AG09309 (cell line): ENCODE measurements at places on chromosomes 2 and 18.

- DNase-seq: no peak
Measured at GRCh38 chr18:55880617-55881016, 292.6 kb upstream of the TCF4 start.

GRCh38 chr2:233407771-233408181, 53.5 kb downstream of the DGKD start:
- peak; percentile 37 for DNase-seq

DNA sequence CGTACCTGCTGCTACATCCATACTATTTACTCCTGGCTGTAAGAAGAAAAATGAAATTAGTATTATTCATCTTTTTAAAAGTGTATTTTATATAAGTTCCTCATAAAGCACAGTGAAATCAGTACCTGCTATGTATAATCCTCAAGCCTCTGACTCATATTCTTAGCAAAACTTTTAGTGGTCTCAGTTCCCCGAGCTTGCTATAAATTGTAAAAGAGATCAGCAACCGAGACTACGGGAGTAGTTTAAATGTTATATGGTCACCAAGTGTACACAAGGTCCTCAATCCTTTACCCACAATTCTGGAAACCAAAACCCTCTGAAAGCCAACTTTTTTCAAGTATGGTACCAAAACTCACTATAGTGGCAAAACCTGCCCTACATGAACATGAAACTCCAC, 24.2 kb downstream of the PRPF40A start:
- DNase-seq: no peak

DNA sequence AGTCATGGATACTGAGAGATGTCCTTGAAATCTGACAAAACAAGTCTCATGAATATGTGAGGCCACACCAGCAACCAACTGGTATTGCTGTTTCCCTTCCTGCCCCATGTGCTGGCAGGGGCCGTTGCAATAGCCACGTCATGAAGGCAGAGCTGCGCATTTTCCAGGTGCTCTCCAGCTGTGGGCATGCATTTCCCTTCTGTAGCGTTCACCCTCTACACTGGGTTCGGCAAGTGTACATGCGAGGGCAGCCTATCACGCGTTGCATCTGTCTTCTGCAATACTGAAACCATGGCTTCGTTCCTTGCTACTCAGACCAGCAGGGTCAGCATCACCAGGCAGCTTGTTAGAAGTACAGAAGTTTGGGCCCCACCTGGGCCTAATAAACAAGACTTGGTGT, 17.4 kb downstream of the ARL4C start:
- no peak for DNase-seq

DNA sequence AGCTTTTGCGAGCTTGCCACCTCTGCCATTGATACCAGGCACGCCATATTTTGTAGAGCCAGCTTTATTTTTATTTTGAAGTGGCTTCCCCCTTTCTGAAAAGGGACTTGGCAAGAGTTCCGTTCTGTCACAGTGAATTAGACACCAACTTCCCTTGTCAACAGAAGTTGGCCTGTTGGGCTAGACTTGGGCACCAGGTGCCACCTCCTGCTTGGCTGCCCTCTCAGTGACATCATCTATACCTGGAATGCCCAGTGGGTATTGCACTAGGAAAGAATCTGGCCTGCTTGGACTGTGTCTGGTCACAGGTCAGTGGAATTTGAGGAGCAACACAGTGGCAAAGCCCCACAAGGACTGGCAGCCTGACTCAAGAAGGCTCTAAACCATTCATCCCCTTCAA, 101.0 kb downstream of the BCL2L11 start:
- DNase-seq: no peak

DNA sequence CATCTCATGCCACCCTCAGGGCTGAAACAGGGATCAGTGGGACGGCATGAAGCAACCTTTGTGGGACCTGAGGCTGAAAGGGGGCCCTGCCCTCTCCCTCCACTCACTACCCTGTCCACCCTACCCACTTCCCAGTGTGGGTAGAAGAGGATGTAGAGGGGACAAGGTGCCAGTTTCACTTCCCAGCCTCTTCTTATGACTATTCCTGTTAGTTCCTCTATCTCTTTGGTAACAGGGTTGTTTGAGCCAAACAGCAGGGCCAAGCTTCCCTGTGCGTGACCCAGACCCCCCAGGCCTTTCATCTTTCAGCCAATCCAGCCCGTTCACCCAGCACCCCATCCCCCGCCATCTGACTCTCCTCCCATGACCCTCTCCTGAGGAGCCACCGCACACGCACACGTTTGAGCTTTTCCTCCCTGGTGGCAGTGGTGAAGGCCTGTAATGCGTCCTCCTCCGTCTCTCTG, 82.3 kb downstream of the STPG4 start:
- DNase-seq: no peak

DNA sequence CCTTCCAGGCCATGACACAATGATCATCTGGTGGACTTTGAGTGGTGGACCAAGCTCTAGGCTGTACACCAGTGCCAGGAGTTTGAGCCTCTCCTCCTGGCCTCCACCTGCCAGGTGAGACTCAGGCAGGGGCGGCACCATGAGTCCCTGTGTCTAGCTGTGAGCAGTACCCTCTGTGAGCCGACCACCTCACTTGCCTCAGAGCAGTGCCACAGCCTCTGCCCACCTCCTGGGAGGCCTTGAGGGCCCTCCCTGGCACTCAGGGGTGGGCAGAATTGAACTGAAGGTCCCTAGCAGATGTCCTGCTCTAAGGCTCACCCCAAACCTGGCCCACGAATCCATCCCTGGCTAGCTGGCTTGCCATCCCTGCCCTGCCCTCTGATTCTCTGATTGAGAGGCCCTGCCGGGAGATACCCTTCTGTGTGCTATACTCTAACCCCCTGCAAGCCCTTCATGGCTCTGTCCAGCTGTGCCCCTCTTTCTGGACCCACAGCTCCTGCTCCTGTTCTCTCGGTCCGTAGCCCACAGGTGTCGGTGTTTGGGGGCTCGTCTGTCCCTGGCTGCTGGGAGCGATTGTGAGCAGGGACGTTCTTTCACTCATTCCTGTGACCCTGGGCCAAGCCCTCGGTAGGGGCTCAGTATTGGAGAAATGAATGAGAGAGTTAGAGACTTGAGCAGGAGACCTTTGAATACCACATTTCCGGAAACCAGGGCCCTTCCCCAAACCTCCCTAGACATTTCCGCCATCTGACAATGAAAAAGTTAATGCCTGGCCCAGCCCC, 70.0 kb downstream of the INHBB start:
- no peak for DNase-seq

- no peak for DNase-seq
Measured at GRCh38 chr2:171307560-171307959, 126.2 kb downstream of the METTL8 start.

GRCh38 chr2:121429927-121430520, 100.7 kb upstream of the RNU4ATAC start:
- no peak for DNase-seq

- DNase-seq: no peak
Measured at GRCh38 chr2:68943581-68944568, 8.8 kb downstream of the GKN2 start.

DNA sequence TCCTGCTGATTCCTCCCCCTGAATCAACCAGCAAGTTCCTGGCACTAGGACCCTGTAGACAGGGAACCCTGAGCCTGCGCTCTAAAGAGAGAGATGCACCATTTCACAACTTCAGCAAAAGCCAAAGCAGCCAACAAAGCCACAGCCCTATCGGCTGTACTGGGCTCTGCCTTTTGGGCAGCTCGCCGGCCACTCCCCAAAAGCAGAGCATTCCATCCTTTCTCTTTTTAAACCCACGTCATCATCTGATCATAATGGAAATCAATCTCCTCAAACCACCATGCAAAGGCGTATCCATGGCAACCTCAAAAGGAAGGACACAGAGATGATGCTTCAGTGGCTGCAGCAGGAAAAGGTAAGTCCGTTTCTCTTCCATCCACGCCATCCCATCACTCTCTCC, 5.3 kb upstream of the DCTN1 start:
- DNase-seq: no peak

GRCh38 chr2:64581018-64581417, 56.9 kb downstream of the AFTPH start:
- no peak for DNase-seq

- DNase-seq: no peak
Measured at GRCh38 chr2:216696751-216697560, 1.6 kb upstream of the IGFBP5 start.

GRCh38 chr2:88810017-88810416, 118.5 kb downstream of the RPIA start:
- DNase-seq: no peak

DNA sequence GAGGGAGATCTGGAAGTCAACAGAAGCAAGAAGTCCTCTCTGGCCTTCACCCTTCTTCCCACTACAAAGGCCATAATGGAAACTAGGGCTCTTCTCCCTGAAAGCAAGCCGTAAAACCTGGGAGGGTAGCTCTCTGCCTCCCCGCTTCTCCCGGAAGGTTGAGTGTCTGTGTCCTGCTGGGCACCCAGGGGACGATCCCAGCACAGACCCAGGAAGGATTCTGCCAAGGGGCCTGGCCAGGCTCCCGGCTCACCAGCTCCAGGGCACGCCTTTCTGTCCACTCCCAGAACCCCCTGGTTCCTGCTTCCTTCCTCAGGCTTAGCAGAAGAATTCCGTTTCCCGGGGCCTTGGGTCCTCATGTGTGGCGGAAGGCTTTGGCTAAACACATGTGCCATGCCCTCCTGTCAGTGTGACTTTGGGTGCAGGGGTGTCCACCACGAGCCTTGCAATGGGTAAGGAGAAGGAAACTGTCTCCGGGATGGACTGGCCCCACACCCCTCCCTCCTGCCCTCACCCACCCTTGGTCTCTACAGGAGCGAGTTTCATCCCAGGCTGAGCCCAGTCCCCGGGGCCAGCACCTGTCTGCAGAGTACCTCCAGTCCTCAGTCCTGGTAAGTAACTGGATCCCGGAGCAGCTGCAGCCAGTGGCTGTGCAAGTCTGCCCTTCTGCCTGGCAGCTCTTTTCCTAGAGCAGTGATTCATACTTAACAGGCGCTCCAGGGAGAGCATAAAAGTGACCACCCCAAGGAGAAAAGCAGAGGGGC, 135.8 kb downstream of the TPO start:
- DNase-seq: no peak

- DNase-seq: no peak
Measured at GRCh38 chr2:74000666-74001065, 16.0 kb downstream of the TET3 start.

- no peak for DNase-seq
Measured at GRCh38 chr2:224682134-224682533, 34.0 kb downstream of the CCDC195 start.

- DNase-seq: no peak
Measured at GRCh38 chr2:115036818-115037217, 594.4 kb downstream of the DPP10 start.

DNA sequence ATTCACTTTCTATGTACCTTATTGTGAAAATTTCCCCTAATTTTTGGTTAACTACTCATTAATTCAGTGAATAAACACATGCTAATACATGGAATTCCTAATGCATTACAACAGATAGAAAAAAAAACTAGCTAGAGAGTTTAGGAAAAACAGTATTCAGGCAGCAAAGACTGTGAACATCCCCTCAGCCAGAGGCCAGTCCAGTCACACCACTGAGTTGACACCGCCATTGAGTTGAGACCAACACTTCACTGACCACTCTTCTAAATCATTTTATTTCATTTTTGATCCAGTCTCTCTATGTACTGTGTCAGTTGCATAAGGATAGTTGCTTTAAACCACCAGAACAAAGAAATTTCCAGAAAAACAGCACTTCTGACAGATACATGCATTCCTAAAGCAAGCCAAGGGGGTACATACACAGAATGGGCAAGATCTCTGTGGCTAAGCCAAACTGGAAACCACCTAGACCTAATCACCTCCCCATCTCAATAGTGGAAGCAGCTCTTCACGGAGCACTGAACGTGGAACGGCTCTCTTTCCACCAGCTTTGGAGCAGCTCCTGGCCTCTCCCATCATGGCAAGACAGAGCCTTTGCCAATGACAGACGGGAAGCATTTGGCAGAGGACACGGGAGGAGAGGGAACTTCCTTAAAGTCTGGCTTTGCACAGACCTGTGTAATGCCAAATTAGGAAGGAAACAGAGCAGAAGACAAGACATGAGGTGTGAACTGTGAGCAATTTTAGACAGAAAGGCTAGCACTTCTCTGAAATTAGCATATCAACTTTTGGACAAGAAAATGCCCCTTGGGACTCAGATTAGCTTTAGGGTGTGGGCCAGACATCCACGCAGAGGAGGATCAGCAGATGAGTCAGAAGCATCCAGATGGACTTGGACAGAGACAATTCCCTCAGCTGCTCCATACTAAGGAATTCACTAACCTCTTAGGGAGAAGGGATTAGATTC, 36.4 kb downstream of the CACNB4 start:
- peak; percentile 42 for DNase-seq

DNA sequence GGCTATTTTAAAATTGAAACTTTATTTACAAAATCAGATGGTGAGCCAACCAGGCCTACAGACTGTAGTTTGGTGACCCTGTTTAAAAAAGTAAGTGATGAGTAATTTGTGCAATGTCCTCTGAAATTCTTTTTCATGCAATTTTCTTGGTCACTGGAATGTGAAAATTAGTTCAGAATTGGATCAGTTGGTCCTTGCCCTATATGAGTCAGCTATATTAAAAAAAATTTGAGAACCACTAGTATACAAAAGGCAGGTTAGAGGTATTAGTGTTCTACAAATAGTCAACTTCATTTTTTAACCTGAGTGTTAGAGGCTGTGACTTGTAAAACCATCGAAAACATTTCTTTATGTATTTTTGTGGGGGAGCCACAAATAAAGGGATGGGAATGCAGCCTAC, 91.1 kb upstream of the NXPH2 start:
- no peak for DNase-seq

DNA sequence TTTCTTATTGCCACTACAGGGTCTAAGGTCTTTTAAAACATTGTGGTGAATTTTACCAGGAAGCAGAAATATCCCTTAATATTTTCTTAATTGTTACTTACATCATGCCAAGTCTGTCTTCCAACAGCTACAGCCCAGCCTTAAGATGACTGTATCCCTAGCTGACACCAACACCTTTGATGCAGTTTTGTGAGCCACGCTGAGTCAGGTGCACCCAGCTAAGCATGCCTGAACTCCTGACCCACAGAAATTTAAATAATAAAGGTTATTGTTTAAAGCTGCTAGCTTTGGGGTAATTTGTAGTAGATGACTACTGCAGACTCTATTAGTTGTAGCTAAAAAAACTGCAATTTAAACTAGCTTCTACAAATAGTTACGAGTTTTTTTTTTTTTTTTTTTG, 1757.9 kb upstream of the LRRTM1 start:
- no peak for DNase-seq

DNA sequence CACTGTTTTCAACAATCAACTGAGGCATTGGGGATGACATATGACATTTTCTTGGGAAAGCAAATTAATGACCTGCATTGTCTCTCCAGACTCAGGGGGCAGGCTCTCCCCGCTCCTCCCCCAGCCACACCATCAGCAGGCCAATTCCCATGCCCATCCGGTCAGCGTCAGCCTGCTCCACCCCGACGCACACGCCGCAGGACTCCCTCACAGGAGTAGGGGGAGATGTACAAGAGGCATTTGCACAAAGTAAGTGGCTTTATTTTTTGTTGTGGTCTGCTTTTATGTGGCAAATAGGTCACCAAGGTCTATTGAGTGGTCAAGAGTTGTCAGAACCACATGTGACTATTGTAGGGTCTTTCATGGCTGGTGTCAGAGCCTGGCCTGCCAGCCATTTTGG, 165.1 kb downstream of the DTNA start:
- DNase-seq: no peak
